Sigmoid colon (tissue), 7 donors: ENCODE measurements at places on chromosomes 2 and 18.

GRCh38 chr18:79373736-79374135 lies 22.0 kb upstream of the NFATC1 start:
- no peak for DNase-seq

DNA sequence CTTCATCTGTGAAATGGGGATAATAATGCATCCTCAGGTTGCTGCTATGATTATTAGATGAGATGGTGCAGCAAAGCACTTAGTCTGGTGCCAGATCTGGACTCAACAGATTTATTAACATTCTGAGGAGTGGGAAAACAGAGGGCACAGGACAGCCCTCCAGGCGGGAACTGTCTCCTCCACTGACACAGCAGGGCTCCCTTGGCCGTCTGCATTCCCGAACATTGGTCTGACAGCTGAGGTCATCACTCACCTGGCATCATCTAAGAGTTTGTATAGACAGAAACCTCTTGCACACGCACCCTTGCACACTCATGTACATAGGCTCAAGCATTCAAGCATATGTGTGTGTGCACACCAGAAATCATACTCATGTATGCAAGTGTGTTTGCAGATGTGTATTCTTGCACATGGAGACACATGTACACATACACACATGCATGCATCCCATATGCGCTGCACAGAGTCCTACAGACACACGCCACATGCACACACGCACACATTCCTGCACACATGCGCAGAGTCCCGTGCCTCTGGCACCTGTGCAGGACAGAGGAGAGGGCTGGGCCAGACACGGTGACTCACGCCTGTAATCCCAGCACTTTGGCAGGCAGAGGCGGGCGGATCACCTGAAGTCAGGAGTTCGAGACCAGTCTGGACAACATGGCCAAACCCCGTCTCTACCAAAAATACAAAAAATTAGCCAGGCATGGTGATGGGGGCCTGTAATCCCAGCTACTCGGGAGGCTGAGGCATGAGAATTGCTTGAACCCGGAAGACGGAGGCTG lies 173.3 kb upstream of the GLI2 start:
- no peak for DNase-seq

DNA sequence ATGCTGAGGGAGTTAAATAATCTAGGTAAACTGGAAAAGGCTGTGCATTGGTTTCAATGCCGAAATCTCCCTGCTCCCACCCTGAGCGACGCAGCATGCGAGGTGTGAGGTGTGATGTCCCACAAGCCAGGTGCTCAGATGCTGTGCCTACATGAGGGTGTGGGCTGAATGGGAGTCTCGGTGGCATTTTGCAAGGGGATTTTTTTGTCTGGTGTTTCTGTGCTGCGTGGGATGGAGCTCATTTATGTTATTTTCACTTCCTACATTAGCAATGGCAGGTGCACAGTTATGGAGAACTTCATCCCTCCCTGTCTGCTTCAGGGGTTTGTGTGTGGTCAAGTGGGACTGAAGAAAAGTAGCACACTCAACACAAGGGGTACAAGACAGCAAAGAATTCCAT lies 110.2 kb upstream of the CCDC68 start:
- DNase-seq: no peak

GRCh38 chr18:78999939-79000338 lies 20.3 kb downstream of the SALL3 start:
- DNase-seq: no peak

DNA sequence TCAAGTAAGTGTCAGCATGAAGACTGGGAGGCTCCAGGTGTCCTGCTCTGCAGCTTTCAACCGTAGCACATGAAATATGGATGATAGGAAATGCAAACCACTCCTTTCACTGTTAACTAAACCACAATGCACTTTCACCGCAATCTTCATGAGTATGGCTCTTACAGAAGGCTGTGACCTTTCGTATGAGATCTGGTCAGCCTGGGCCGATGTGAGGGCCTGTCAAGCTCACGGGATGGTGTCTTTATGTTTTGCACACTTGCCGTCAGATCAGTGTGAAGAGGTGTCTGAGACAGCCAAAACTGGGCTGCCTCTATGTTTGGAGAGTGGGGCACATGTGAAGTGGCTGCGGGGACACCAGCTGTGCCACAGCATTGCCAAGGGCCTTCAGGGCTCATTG lies 62.8 kb upstream of the AFF3 start:
- DNase-seq: no peak

- no peak for DNase-seq
Measured at GRCh38 chr2:179351057-179351456, 86.4 kb upstream of the SESTD1 start.

DNA sequence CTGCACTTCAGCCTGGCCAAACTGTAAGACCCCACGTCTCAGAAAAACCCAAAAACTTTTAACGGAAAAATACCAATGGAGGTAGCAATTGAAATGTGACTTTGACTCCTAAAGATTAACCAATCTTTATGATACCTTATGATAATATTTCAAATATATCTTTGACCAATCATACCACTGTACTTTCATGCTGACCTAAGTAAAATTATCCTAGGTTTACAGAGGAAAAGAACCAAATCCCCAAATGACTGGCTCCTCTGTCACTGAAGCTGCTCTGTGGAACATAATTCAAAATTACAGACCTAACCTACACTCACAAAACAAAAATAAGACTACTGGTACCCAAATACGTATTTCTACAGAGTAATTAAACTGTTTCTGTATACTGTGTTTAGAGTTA lies 7.7 kb upstream of the STPG4 start:
- no peak for DNase-seq

DNA sequence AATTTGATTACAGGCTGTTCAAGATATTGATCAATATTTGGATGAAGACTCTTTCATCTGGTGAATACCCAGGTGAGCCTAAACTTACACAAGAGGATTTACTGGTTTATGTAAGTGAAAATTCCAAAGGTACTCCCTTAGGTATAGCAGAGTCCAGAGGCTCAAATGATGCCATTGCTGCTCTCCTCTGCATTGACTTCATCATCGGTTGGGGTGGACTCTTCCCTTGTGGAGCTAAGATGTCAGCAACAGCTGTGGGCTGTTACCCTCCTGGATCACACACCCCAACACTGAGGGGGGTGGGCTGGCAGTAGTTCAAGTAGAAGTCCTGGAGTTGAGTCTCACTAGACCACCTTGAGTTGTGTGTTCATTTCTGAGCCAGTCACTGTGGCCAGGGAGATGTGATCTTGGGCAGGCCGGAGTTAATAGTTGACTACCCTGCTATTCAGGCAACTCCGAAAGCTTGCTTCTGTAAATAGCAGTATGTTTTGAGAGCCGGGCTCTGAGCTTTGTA lies 236.9 kb downstream of the PTPRM start:
- no peak for DNase-seq

GRCh38 chr18:48924630-48925490 lies 25.9 kb downstream of the SMAD7 start:
- DNase-seq: no peak

GRCh38 chr2:38474715-38475566 lies 97.9 kb upstream of the ATL2 start:
- no peak for DNase-seq
